ENCODE measurements at places on chromosomes 16 and 17.

DNA sequence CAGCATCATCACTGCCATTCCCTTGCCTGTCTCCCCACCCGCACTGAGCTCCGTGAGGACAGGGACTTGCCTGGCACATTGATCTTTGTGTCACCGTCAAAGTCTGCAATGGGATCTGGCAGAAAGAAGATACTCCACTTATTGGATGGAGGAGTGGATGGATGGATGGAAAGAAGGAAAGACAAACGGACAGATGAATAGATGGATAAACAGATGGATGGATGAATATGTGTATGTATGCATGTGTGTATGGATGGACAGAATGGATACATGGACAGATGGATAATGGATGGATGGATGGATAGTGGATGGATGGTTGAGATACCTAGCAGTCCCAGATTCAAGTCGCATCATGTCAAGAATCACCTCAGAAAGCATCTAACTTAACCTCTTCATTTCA, 99.9 kb downstream of the SDK2 start:
- DNase-seq, result no peak

DNA sequence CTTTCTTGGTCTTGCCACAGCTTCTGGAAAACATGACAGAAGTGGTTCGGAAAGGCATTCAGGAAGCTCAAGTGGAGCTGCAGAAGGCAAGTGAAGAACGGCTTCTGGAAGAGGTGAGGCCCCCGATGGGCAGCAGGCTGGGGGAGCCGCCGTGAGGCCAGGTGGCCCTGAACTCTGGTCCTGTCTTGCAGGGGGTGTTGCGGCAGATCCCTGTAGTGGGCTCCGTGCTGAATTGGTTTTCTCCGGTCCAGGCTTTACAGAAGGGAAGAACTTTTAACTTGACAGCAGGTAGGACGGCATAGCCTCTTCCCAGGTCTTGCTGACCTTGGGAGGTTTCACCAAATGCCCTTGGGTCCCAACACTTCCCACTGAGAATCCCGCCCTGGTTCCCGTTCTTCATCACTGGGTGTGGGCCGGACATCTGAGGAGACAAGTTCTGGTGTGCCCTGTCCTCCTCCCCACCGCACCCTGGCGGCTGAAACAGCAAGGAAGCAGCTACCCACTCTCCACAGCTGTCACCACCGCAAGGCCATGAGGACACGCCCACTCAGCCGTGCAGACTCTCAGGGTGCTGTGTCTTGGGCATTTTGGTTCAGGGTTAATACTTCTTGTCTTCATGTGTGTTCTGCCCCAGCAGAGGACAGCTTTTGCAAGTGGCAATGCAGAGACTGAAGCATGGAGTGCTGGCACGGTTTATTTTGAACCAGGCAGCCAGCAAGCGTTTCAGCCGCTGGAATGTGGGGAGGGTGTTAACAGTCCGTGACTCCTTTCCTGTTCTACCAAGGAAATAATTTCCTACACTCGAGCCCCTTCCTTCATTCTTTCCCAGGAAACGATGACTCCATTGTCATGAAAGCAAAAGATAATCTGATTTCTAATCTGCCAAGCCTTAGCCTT, 21.4 kb downstream of the NTAN1 start:
- no peak for DNase-seq

DNA sequence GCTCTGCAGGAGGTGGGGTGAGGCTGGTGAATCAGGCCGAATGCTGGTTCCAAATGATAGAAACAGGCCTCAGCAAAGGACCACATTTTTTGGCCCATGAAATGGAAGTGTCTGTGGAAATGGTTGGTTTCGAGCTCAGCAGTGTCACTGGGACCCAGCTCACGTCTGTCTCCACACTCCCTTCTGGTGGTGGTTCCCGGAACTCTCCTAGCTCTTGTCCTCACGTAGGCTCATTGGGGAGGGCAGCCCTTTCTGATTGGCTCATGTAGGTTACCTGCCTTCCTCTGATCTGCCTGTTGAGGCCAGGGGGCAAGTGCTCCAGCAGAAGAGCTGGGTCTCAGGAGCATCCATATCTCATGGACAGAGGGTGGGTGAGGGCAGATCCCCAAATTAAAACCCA, 4.0 kb downstream of the ALG1 start:
- DNase-seq, result no peak

- no peak for DNase-seq
These were observed 19.3 kb downstream of the CARHSP1 start for GRCh38 chr16:8849411-8850011.
